ENCODE measurements at places on chromosomes 13 and 19.

DNA sequence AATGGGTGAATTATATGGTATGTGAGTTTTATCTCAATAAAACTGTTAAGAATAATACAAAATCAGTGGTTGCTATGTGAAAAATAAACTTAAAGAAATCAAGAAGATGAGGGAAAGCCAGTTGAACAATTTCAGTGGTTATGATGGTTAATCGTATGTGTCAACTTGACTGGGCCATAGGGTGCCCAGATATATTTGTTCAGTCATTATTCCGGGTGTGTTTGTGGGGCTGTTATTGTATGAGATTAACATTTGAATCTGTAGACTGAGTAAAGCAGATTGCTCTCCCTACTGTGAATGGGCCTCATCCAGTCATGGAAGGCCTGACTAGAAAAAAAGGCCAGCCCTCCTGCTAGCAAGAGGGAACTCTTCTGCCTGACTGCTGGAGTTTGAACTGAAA is 109.3 kb downstream of the LMO7 start:
- DNase-seq = no peak

DNA sequence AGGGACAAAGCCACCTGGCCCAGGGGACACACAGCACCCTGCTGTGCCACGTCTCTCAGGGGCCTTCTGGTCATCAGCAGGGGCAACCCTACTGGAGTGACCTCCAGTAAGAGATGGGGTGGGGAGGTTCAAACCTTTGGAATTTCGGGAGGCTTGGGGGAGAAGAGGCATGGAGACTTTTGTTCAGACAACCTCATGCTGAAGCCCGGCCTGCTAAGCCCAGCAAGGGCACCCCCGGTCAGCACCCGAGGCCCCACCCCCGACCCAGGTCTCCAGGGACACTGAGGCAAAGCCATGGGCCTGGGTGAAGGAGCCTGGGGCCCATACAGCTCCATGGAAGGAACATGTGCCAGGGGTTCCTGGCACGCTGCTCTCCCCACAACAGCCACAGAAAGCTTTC is 23.3 kb downstream of the ZNF787 start:
- no peak for DNase-seq

DNA sequence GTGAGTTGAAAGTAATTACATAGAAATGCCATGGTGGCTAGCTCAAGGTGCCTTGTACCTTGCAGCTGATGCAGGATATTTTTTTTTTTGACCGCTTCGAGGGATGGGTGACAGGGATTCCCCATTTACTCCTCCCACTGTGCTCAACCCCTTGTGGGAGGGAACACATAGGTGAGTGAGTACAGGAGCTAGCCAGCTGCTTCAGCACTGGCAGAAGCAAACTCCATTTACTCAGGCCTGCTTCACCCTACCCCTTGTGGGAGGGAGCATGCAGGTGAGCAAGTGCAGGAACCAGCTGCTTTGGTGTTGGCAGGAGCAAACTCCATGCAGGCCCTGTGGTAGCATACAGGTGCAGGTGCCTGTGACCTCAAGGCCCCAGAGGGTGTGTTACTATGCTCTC is 330.1 kb downstream of the TDRD3 start:
- DNase-seq = no peak

DNA sequence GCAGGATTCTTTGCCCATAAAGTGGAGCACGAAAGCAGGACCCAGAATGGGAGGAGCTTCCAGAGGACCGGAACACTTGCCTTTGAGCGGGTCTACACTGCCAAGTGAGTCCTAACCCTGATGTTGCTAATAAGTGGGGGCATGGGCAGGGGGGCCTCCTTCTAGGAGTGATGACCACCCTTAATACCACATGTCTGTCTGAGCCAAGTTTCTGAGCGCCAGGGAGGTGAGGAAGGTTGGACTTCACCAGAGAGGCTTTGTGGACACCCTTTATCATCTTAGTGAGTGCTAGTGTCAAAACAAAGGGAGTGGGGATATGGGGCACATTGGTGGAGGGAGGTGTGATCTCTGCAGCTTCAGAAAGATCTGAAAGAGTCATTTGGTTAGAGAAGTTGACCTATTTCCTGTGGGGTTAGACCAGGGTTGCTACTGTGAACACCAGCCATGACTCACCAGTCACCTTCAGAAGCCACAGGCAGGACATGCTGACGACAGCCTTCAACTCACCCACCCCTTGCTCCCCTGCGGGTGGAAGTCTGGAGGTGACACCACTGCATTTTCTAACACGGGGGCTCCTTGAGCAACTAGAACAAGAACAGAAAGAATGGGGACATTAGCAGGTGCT is 8.8 kb downstream of the ALOX5AP start:
- peak; percentile 88 for DNase-seq

- no peak for DNase-seq
Measured at GRCh38 chr19:46289724-46290619, 6.9 kb upstream of the HIF3A start.

- no peak for DNase-seq
Measured at GRCh38 chr19:52943884-52944643, 18.6 kb downstream of the ZNF816 start.

- DNase-seq = no peak
Measured at GRCh38 chr13:30520571-30520970, 54.8 kb upstream of the HMGB1 start.

DNA sequence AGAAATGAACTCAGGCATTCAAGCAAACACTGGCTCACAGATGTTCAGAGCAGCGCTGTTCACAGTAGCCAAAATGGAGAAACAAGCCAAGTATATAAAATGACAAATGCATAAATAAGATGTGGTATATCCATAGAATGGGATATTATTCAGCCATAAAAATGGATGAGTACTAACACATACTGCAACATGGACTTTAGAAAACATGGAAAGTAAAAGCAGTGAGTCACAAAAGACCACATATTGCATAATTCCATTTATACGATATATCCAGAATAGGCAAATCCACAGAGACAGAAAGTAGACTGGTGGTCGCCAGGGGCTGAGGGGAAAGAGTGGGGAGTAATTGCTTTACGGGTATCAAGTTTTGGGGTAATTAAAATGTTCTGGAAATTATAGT is 6.6 kb downstream of the ZNF837 start:
- DNase-seq = no peak

DNA sequence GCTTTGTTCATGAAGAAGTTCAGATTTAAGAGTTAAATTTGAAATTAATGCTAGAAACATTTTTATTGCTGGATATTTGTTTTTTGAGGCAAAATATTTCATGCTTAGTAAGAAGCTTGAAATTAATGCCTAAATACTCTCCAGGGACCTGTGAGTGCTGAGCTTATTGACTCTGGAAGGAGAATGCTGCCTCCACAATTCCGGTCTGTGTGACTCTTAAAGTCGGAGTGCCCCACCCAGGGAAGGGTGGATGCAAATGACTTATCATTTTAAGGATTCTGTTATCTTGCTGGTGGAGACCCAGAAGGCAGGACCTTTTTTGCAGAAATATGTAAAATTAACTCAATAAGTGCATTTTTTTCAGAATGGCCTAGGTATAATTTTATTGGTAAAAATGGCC is 143.8 kb upstream of the RXFP2 start:
- DNase-seq = no peak

DNA sequence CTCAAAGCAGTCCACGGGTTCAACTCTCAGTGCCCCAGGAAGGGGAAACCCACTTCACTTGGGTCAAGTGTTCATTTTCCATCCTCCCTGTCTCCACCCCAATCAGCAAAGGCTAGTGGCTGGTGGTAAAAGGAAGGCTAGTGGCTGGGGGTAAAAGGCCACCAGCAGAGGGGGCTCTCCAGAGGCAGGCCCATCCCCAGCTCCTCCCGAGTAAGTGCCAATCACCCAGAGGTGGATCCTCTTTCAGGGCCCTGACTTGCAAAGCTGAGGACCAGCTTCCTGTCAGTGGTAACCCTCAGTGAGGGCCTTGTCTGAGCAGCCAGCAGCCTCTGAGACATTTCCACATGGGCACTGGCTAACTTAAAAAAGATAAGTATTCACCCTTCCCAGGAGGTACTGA is 22.0 kb upstream of the TPT1 start:
- no peak for DNase-seq

DNA sequence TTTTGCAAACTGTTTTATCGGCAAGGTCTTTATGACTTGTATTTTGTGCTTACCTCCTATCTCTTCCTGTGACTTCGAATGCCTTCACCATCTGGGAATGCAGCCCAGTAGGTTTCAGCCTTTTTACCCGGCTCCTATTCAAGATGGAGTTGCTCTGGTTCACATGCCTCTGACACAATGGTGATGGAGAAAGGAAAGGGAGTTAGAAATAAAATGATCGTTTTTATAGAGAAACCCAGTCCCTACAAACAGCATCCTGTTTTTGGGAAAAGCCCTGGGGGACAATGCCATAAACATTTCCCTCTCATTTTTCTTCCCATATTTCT is 27.5 kb upstream of the SLC46A3 start:
- no peak for DNase-seq

- no peak for DNase-seq
Measured at GRCh38 chr13:42168496-42168895, 103.5 kb upstream of the AKAP11 start.

DNA sequence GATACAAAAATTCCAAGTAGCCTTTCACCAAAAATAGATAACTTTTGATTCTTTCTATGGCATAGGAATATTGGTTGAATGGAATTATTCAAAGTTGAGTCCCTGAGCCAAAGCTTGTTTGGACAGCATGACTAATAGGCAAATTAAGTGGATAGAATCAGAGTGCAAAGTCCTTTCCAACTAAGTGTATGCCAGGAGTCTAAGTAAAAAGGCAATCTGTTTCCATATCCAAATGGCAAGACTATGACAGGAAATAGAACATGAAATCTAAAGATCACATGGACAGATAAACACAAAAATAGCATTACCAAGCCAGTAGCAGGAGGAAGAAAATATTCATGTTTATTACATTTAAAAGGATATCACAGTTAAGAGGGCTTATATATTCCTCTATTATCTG is 804.6 kb downstream of the SLITRK6 start:
- DNase-seq = no peak

- no peak for DNase-seq
Measured at GRCh38 chr13:36431204-36432105, 840 bp upstream of the CCNA1 start.

GRCh38 chr19:35715355-35715809 is 2.4 kb upstream of the KMT2B start:
- DNase-seq = no peak

DNA sequence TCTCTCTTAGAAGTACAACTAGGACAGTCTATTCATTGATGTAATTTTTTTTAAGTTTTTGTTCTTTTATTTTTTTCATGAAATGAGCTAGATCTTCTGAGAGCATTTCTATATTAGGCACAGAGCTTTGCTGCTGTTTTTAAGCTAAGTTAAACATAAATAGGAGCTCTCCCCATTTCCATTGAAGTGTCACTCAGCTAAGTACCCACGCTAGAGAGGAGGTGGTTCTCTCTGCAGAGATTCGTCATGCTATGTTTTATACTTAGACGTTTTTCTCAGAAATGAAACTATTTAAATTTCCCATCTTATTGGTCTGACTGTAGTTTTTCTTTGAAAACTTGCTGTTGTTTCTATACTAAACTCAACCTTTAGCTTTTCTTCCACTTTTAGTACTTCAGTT is 271.5 kb downstream of the PCDH9 start:
- no peak for DNase-seq

DNA sequence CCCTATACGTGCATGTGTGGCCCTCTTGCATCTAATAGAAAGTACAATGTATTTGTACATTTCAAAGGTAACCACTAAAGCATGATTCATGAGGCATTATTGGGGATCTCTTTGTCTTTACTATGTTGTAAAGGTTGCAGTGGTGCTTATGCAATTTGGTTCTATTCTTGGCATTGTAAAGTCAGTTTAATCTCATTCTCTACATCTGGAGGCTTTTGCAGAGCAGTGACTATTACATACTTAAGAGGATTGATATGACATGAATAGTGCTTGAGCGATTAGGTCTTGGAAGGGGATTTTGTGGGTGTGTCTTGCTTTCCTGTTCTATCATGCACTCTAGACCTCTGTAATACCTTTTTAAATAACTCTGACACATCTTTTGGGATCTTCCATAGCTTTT is 610.0 kb downstream of the EFNB2 start:
- DNase-seq = no peak

DNA sequence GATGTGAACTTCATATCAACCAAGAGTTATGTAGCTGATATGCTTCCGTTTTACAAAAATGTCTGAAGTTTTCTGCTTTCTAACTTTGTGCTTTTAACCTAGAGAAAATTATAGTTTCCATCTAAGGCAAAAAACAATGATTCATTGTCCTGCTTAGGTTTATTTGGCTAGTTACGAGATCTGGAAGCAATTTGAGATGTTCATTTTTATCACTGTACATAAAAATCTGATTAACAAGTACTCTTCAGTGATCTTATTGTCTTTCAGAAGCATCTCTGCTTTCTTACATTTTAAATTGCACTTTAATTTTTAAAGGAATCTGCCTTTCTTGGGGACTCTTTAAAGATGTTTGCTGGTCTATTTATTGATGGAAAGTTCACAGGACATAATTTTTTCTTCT is 188.1 kb downstream of the RFC3 start:
- DNase-seq = no peak

DNA sequence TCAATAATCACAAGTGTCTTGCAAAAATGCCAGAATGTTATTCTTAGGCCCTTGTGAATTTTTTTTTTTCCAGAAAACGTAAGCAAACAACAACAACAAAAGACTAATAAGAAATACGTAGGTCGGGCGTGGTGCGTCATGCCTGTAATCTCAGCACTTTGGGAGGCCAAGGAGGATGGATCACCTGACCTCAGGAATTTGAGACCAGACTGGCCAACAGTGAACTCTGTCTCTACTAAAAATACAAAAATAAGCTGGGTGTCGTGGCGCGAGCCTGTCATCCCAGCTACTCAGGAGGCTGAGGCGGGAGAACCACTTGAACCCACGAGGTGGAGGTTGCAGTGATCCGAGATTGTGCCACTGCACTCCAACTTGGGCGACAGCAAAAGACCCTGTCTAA is 20.9 kb downstream of the TSC22D1 start:
- no peak for DNase-seq

DNA sequence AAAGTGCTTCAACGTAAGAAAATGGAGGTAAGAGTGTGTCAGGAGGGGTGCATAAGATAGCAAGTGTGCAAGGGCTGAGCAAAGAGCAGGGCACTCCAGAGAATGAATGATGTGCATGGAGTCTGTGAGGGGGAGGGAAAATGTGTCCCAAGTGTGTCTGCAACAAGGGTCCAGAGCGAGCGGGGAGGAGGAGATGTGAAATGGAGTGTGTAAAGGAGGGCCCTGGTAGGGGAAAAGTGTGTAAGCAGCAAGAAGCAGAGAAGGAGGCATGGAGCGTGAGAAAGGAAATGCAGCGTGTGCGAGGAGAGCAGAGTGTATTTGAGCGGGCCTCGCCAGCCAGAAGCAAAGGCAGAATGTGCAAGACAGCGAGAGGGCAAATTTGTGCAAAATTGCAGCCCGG is 11.8 kb downstream of the C19orf81 start:
- no peak for DNase-seq

GRCh38 chr19:56692206-56692895 is 20.8 kb upstream of the ZNF835 start:
- DNase-seq = no peak

- no peak for DNase-seq
Measured at GRCh38 chr19:57850553-57851017, 926 bp downstream of the ZNF587 start.

- DNase-seq = no peak
Measured at GRCh38 chr13:99396446-99396845, 89.2 kb upstream of the GPR183 start.

Data from CD4-positive, alpha-beta T cell treated with Interleukin-10 for 1 hour (primary cell).